ENCODE measurements at places on chromosomes 7 and 10. TPM values are rescaled to one million over a fixed set of nuclear protein-coding genes. Genes with fewer than 3 reads are reported as not detected.
A peak's percentile ranks its signal among the peaks of the same experiment; 100 is the strongest.

DNA sequence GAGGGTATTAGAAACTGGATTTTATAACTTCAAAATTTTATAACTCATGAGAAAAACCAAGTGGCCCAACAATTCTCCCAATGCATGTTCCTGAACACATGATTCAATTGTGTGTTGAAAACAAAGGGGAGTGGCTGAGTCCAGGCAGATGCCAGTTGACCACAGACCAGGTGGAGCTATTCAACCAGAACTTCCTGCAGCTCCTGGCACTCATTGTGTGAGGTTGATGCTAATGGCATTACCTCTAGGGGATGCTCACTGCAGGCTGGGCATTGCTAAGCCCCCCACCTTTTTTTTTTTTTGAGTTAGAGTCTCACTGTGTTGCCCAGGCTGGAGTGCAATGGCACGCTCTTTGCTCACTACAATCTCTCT, 20.3 kb downstream of the MYOF start:
- DNase-seq: peak; percentile 66

DNA sequence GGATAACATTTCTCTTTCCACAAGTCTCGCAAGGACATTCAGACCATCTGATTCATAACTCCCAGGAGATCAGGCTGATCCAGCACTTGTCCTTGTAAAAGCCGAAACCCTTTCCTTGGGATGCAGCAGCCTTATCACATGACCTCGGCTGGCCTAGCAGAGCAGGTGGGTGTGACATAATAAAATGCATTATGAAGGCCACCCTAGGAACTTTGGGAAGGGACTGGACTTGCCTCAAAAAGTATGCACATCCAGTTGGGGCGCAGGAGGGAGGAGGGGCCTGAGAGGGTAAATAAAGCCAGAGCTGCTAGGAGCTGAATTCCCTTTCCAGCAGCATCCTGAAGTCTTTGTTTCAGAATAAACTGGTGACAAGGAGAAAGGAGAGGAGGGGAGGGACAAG, 260.8 kb downstream of the SNX13 start:
- no peak for DNase-seq

DNA sequence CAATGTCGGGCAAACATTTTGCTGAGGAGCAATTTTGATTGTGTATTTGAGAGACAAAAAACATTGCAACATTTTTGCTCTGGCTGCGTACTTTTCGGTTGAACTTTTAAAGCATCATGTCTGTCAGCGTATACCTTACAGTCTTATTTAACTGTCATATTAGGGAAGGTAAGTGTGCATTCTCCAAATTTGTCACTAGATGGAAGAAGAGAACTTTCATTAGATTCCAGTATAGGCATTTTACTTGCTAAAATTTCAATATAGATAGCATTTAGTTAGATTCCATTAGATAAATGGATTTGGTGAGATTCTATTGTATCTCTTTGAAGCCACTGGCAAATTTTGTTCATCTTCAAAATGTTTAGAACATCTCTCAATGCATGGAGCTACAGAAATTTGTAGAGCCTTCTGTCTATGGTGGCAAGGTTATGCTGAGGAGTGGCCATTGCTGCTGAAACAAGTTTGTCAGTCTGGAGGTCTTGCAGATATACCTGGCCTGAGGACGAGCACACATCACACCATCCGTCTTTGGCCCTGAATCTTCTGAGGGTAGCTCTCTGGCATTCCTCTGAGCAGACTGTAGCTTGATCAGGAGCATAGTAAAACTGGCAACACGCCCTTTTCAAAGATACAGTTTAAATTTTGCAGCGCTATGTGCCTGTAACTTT, 437.5 kb upstream of the MBL2 start:
- no peak for DNase-seq

The CDCA7L gene
- total RNA-seq: 71.8 TPM

- no peak for DNase-seq
These were observed 69.8 kb downstream of the ORC5 start for GRCh38 chr7:104137971-104138370.

DNA sequence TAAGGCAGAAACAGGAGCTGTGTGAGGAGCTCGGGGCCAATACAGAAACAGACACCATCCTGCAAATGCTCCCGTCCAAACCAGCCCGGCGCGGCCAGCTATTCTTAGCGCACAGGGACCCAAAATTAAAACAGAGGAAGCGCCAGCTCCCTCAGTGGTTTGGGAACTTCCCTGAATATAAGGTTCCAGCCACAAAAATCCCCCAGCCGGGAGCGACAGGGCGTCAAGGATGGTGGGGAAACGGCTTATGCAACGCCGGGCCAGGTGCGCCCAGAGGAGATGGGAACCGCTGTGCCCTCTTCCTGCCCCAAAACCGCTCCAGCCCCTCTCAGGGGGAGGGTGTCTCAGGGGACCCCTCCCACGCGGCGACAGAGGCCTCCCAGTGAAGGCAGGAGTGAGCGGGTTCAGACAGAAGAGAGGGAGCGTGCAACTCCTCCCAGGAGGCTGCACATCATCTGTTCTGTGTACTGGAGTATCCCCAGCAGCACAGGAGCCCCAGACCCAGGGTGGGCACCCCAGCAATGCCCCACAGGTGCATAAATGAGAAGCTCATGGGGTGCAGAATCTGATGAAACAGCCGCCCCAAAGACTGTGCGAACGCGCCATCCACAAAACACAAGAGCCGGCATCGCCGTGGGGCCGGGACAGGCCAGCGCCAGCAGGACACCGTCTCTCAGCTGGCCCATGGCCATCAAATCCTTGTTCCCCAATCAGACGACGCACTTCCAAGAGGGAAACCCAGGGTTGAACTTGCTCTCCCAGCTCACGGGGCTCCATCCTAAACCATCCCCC, 73.9 kb upstream of the PDGFA start:
- no peak for DNase-seq

The CCDC146 gene
- total RNA-seq: 8.8 TPM

- peak; percentile 58 for DNase-seq
These were observed 1002.9 kb upstream of the KCND2 start for GRCh38 chr7:119270045-119270464.

The OR6V1 gene
- not detected for total RNA-seq

- no peak for DNase-seq
These were observed 26.9 kb upstream of the LAMB4 start for GRCh38 chr7:108156897-108157605.

DNA sequence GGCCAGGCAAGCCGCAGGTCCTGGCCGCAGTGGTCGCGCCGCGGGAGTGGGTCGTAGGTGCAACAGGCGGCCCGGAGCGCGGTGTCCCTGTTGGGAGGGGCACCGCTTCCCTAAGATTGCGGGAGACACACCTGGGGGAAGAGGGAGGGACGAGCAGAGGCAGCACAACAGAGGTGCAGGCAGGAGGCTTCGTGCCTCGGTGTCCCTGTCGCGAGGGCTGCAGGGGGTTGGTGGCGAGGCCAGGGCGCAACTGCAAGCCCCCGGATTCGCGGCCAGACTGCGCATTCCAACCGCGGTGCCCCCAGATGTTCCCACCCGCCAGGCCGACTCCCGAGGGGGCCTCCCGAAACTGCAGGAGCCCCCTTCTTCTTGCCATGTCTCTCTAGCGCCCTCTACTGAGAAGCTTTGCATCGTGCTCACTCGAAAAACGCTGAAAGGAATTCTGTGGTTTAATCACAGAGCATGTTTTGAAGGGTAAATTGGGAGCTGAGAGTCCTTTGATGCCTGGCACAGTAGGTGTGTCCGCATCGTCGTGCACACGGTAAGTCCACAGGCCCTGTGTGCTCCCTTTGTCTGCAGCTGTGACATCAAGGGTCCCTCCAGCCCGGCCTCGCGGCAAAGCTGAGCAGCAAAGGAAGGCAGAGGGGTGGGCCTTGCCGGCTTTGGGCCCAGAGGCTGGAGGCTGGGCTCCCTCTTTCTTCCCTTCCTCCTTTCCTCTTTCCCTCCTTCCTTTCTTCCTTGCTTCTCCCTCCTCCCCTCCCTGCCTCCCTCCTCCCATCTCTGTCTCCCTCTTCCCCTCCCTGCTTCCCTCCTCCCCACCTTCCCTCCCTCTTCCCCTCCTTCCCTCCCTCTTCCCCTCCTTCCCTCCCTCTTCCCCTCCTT, 6.2 kb upstream of the MBL2 start:
- DNase-seq: no peak

The VPS37D gene
- 1.3 TPM for total RNA-seq

The FAM25A gene
- not detected for total RNA-seq

The TMEM130 gene
- not detected for total RNA-seq

The LRRD1 gene
- total RNA-seq: not detected

The TFEC gene
- not detected for total RNA-seq

GRCh38 chr10:77587416-77587790, 50.2 kb downstream of the KCNMA1 start:
- DNase-seq: no peak
